Stimulated activated CD8-positive, alpha-beta memory T cell treated with anti-CD3 and anti-CD28 coated beads, Interleukin-4, amount 100 ng/mL, for 1 hour (primary cell): ENCODE measurements at places on chromosomes 2 and 18.

DNA sequence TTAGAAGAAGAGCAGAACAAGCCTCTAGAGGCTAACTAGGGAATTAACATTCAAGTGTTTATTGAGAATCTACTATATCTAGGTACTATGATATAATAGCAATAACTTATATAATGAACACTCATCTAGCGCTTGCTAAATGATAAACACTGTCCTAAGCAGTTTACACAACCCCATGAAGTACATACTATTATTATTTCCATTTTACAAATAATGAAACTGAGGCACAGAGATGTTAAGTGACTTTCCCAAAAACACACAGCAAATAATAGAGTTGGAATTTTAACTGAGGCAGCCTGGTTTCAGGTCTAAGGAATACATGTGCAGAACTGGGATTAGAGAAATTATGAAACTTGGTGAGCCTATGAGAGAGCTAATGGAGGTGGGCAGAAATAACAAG lies 893.4 kb downstream of the CPS1 start:
- DNase-seq = no peak

- DNase-seq = no peak
Measured at GRCh38 chr2:235278771-235279355, 215.0 kb upstream of the AGAP1 start.

GRCh38 chr18:70366670-70367069 lies 77.8 kb downstream of the SOCS6 start:
- DNase-seq = no peak

DNA sequence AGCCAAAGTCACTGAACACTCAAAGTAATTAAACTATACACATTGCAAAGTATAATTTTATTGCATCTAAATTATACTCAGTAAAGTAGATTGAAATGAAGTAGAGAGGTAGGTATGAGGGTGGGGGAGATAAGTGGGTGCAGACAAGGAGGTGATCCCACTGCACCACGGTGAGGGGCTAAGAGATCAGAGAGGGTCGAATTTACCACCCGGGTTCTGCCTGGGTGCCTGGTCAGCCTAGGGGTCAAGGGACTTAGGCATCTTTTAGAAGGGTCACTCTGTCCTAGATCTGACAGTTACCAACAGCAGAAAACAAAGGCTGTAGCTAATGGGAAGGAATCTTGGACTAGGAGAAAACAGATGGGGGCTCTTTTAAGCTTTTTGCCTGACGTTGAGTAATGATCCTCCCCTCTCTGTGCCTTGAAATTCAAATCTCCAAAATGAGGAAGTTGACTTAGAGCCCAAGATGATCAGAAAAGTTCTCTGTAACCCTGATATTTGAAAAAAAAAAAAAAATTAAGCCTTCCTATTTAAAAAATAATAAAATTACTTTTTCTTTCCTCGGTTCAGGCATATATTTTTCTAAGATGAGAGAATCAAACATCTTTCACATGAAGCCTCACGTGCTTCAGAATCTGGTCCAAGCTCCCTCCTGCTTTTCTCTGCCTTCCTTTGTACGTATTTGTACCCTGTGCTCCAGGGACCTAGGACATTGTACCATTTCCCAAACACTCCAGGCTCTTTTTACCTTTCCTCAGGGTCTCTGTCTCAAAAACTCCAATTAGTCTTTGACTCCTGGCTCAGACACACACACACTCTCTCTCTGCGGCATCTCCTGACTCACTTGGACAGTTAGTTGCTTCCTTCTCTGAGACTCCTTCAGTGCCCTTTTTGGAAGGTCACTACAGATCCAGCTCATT lies 353.9 kb downstream of the CYRIA start:
- DNase-seq = no peak

DNA sequence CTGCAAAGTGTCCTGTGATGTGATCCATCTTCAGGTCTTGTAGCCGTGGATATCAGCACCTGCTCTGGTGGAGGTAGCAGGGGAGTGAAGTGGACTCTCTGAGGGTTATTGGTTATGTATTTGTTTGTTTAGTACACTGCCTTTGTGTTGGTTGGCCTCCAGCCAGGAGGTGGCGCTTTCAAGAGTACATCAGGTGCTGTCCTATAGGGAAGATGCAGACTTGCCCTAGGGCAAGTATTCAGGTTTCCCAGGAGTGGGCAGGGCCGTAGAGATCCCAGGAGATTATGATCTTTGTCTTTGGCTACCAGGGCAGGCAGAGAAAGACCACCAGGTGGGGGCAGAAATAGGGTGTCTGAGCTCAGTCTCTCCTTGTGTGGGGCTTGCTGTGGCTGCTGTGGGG lies 411.8 kb downstream of the SOX11 start:
- no peak for DNase-seq

GRCh38 chr2:62465741-62466502 lies 40.1 kb downstream of the TMEM17 start:
- DNase-seq = no peak

DNA sequence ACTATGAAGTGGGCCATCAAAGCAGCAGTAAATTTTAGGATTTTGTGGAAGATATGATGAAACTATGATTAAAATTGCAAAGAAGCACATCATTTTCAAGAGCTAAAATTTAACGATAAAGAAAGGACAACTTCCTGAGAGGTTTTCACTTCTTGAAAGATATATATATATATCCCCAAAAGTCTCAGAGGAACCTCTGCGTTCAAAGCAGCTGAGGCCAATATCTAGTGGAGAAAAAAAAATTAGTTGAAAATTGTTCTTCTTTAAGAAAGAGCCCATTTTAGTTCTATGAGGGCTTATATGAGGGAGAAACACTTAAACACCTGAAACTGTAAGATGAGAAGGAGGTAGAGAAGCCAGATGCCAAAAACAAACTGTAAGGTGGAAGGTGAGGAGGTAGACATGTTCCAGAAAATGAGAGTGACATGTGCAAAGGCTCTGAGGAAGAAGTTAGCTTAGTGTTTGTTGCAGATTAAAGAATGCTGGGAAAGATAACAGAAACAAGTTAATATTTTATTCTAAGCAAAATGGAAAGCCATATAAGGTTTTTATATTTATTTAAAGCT lies 72.9 kb upstream of the VRK2 start:
- DNase-seq = no peak
